ENCODE measurements at places on chromosomes 2 and 18. TPM values are rescaled to one million over a fixed set of nuclear protein-coding genes. Genes with fewer than 3 reads are reported as not detected.

FAM228A gene
- not detected for total RNA-seq

L3MBTL4 gene
- 0.42 TPM for total RNA-seq

LYG2 gene
- not detected for total RNA-seq

ABCB11 gene
- total RNA-seq = not detected

IL18R1 gene
- 15.7 TPM for total RNA-seq

SERPINB3 gene
- total RNA-seq = not detected

CASP10 gene
- total RNA-seq = 4.4 TPM

PIAS2 gene
- total RNA-seq = 20.1 TPM

ZNF396 gene
- total RNA-seq = 0.49 TPM

NEB gene
- total RNA-seq = 0.46 TPM

RGPD3 gene
- total RNA-seq = 0.33 TPM

CCT4 gene
- 392 TPM for total RNA-seq

HMSD gene
- total RNA-seq = 3.0 TPM

KCNS3 gene
- not detected for total RNA-seq

GAL3ST2 gene
- total RNA-seq = 0.23 TPM

CHRND gene
- not detected for total RNA-seq

MAPK4 gene
- total RNA-seq = not detected

CKAP2L gene
- 3.2 TPM for total RNA-seq

SPATA3 gene
- not detected for total RNA-seq

LBH gene
- total RNA-seq = 119 TPM

NTSR2 gene
- total RNA-seq = not detected

TEX44 gene
- not detected for total RNA-seq

CFC1 gene
- not detected for total RNA-seq

TCF7L1 gene
- 0.11 TPM for total RNA-seq

UGT1A3 gene
- not detected for total RNA-seq

SUPT7L gene
- total RNA-seq = 28.1 TPM

POTEJ gene
- not detected for total RNA-seq

NPPC gene
- total RNA-seq = 0.61 TPM

TMEM17 gene
- total RNA-seq = 0.15 TPM

RNF103 gene
- 11.7 TPM for total RNA-seq

PSMG2 gene
- 99.1 TPM for total RNA-seq

TMEM163 gene
- 0.14 TPM for total RNA-seq

CD226 gene
- 168 TPM for total RNA-seq

SP140 gene
- total RNA-seq = 50.6 TPM

MEP1B gene
- total RNA-seq = not detected

DUSP28 gene
- 5.7 TPM for total RNA-seq

TMEM237 gene
- total RNA-seq = 6.8 TPM

LIMS4 gene
- total RNA-seq = 1.2 TPM

HOXD12 gene
- not detected for total RNA-seq

MYO5B gene
- total RNA-seq = 0.14 TPM

ASXL3 gene
- not detected for total RNA-seq

ST6GAL2 gene
- total RNA-seq = not detected

RTP5 gene
- 0.14 TPM for total RNA-seq

ANKRD36C gene
- total RNA-seq = 18.5 TPM

SLC25A52 gene
- total RNA-seq = not detected

SERPINB11 gene
- not detected for total RNA-seq

IKZF2 gene
- 8.0 TPM for total RNA-seq

RNF25 gene
- 34.6 TPM for total RNA-seq

IWS1 gene
- total RNA-seq = 57.8 TPM

MYO3B gene
- total RNA-seq = 0.08 TPM

FAP gene
- total RNA-seq = not detected

RND3 gene
- 0.16 TPM for total RNA-seq

PPP1CB gene
- 224 TPM for total RNA-seq

FBXO36 gene
- total RNA-seq = 0.84 TPM

All from activated T-cell treated with anti-CD3 and anti-CD28 coated beads, Interleukin-2, amount 50 U/mL, for 4 hours (primary cell).